ENCODE measurements at places on chromosomes 5 and 9. TPM values are rescaled to one million over a fixed set of nuclear protein-coding genes. Genes with fewer than 3 reads are reported as not detected.

- peak; percentile 4 for DNase-seq
Observed at GRCh38 chr5:168612996-168613395, 33.8 kb upstream of the PANK3 start.

DNA sequence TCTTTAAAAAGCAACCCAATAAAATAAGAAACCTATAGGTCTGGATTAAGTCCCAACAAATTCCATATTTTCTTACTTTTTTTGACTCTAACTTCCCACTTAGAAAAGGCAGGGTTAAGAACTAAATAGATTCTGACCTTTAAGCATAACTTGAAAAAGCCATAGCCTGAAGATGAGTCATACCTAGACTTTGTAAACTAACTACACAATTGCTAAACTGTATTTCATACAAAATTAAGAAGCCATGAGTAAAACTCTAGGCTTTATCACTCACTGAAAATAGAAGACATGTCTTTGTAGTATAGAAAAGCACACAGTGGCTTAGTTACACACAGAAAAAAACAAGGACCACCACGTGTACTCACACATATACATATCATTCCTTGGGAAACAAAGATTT lies 51.5 kb downstream of the MLLT3 start:
- peak; percentile 70 for DNase-seq

DNA sequence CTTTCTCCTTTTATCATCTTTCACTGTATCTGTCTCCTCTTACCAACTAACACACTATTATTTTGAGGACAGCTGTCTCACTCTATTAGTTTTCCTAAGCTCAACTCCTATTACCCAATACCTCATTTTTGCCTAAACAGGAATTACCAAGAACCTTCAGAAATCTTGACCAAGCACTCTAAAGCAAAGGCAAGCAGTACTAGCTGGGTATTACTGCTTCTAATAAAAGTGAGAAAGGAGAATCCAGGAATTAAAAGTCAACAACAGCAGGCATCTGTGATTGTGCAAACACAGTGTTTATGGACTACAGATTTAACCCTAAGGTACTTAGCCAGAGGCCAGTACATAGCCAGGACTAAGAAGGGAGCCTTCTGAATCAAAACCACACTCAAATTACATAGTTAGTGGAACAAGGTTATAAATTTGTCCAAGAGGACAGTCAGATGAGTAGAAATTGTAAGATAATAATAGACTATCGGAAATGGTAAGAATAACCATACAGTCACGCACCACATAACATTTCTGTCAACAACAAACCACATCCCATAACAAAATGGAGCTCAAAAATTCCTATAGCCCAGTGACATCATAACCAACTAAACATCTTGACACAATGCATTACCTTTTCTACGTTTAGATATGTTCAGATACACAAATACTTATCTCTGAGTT lies 8.3 kb downstream of the RFX3 start:
- DNase-seq, result no peak

- no peak for DNase-seq
Observed at GRCh38 chr5:81718300-81718699, 32.6 kb downstream of the SSBP2 start.

Gene TRAF1
- total RNA-seq, result 4.2 TPM

Data from astrocyte (in vitro differentiated cells and primary cell).